Activated CD8-positive, alpha-beta memory T cell treated with anti-CD3 and anti-CD28 coated beads for 4 hours (primary cell): ENCODE measurements at places on chromosomes 7 and 10.

GRCh38 chr7:144105211-144105610 is 4.2 kb upstream of the OR2A2 start:
- DNase-seq: no peak

- DNase-seq: no peak
These were observed 41.9 kb downstream of the IQUB start for GRCh38 chr7:123492485-123492884.

- no peak for DNase-seq
These were observed 252.0 kb downstream of the TCF7L2 start for GRCh38 chr10:113202011-113202410.

DNA sequence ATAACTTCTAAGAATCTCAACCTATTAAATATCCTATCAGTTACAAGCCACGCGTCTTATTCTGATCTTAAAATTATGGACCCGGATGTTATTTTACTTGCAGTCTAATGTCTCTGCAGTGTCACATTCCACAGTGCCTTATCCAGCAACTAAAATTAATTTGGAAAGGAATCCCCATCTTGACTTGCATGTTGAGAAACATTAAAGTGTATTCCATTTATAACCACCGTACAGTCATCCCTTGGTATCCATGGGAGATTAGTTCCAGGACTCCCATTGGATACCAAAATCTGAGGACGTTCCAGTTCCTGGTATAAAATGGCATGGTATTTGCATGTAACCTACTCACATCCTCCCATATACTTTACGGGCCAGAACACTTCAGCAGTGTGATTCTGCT is 194.7 kb downstream of the ARHGAP21 start:
- DNase-seq: no peak

- no peak for DNase-seq
These were observed 842 bp upstream of the SKIDA1 start for GRCh38 chr10:21526188-21526859.

DNA sequence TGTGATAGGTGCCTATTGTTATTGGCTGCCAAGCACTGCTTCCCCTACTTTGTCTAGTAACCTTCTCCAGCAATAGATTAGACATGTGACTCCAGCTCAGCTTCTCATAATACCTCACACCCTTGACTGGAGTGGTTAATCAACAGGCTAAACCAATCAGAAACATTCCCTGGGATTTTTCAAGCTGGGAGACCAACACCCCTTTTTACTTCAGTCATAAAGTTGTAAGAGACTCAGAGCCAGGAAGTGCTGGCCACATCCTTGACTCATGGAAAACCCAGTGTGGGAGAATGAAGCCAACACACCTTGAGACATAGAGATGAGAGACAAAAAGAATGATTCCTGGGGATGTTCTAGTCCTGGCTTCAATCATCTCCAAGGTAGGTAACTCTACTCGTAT is 62.6 kb upstream of the HECTD2 start:
- no peak for DNase-seq
